ENCODE measurements at places on chromosomes 6 and 20.

GRCh38 chr6:4265740-4266139 lies 130.4 kb upstream of the ECI2 start:
- DNase-seq: no peak

DNA sequence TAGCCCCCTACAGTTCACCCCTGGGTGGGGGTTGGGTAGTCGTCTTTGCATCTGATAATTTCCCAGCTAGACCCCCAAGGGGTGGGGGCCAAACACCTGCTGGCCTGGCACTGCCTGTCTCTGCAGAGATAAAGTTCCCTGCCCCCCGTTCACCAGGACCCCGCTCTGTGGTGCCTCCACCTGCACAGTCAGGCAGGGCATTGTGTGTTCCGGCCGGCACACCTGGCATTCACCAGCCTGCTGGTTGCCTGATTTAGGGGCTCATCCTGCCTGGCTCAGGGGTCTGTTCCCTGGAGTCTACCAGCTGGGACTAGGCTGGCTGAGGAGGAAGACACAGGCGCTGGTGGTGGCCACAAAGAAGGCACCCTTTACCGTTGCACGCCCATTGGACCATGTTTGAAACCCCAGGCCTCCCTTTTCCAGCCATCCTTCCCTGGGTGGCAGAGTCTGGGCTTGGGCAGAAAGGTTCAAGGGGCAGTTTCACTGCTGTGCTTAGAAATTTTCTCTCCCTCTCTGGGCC lies 30.8 kb upstream of the SCRT2 start:
- DNase-seq: no peak

DNA sequence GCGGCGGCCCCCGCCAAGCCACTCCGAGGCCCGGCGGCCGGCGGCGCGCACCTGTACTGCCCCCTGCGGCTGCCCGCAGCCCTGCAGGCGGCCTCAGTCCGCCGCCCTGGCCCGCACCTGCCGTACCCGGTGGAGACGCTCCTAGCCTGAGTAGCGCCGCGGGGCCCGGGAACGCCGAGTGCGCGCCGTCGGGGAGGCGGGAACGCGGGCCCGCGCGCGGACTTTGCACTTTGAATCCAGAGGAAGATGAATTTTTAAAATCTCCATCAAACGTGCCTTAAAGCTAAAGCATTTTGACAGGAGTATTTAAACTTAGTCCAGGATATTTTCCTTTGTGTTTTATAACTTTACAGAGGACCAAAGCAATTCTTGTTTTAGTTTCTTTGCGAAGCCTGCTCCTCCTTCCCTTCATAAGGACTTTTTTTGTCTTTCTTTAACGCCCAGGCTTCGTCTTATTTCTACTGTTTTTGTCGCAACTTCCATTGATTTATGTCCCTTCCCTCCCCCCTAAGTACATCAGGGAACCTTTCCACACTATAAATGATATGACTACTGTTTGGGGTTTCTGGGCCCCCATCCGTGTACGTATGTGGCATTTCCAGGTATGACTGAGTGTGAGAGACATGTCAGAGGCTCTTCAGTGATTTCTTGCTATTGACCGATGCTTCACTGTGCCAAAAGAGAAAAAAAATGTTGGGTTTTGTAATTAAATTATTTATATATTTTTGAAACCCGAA lies 2.0 kb downstream of the FOXQ1 start:
- no peak for DNase-seq

DNA sequence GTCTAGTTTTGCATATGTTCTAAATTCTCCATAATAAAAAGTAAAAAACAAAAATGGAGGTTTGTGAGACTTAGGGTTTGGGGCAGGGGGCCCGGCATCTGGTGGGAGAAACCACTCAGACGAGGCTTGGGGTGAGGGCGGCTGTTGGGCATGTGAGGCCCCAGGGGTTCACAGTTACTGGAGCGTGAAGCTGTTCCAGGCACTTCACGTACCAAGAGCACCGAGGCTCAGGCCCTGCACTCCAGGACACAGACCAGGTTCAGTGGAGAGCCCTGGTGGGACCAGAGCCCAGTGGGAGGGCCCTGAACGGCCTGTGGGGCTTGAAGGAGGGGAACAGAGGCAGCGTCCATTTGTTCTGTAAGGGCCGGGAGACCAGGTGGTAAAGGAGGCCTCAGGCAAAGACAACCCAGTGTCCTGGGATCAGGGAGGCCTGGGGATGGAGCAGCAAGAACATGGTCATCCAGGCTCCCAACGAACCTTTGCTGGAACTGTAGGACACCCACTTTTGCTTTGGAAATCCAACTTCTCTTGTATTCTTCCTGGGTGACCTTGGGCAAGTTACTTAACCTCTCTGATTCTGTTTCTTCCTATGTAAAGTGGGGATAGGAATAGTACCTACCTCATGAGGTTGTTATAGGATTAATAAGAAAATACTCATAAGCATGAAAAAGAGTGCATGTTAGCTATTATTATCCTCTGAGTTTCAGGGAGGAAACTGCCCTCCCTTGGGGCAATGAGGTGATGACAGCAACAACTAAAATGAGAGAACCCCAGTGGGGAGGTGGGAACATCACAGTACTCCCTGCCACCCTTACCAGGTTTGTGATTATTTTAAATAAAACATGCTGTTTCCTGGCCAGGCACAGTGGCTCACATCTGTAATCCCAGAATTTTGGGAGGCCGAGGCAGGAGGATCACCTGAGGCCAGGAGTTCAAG lies 1.1 kb upstream of the FGD2 start:
- no peak for DNase-seq

- no peak for DNase-seq
Measured at GRCh38 chr6:37920667-37921066, 101.1 kb downstream of the ZFAND3 start.

GRCh38 chr6:159170333-159170672 lies 1.1 kb downstream of the FNDC1 start:
- no peak for DNase-seq

- no peak for DNase-seq
Measured at GRCh38 chr6:28090917-28091586, 10.7 kb downstream of the ZNF165 start.

DNA sequence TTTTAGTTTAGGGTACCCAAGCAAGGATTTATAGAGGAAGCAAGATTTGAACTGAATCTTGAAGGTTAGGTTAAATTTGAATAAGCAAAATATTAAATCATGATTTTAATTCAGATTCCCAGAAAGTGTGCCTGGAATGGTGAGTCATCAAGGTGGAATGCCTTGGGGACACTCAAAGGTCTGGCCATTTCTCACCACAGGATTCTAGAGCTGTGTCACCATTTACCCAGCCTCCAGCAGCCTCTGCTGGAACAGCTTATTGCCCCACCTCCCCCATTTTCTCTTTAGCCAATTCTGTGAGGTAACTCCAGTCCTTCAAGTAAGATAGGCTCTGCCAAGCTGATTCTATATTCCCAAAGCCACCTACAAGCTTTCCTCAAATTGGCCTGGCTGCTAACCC lies 181.4 kb downstream of the SIM1 start:
- DNase-seq: no peak

- DNase-seq: no peak
Measured at GRCh38 chr6:12490351-12490903, 200.3 kb downstream of the EDN1 start.

DNA sequence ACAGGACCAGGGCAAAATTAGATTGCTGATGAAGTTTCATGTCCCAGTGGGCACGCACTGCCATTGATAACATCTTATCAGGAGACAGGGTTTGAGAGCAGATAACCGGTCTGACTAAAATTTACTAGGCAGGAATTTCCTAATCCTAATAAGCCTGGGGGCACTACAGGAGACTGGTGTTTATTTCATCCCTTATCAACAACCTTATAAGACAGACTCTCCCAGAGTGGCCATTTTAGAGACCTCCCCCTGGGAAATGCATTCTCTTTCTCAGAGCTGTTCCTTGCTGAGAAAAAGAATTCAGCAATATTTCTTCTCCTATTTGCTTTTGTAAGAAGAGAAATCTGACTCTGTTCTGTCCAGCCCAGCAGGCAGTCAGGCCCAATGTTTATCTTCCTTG lies 423.4 kb upstream of the IMPG1 start:
- no peak for DNase-seq

GRCh38 chr6:113971741-113972140 lies 793 bp upstream of the HDAC2 start:
- DNase-seq: no peak

GRCh38 chr20:36035745-36036144 lies 67.4 kb downstream of the CNBD2 start:
- DNase-seq: no peak

- no peak for DNase-seq
Measured at GRCh38 chr6:168165891-168166290, 86.9 kb upstream of the FRMD1 start.

DNA sequence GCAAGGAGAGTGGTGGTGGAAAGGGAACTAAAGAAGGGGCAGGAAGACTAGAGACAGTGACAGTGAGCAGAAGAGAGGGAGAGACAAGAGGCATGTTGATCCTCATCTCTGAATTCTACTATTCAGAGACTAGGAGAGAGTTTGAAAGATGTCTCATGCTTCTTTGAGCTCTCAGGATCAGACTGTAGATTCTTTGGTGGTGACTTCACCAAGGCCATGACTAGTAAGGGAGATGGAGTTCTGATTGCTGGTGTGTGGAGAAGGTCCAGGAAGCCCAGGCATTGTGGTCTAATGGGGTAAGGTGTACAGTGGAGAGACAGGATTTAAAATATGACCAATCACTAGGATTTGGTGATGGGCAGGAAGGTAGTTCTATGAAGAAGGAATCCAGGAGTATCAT lies 713 bp downstream of the WFDC9 start:
- DNase-seq: no peak

DNA sequence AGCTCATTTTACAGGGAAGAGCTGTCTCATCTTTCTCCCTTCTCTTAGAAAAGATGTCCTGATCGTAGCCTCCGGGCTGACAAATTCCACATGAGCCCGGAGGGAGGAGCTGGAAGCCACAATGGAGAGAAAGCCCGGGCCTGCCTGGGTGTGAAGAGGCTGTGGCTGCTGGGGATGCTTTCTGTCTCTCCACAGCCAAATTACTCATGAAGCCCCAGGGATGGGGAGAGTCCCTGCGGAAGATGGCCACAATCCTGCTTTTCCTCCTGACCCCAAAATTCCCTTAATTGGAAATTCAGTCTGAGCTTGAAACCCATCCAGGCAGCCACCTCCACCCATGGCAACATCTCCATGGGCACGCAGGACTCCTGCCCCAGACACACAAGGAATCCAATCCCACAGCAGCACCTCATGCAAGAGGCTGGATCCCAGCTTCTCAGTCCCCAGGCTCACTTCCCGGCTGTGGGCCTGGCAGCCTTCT lies 32.4 kb downstream of the JPH2 start:
- DNase-seq: no peak

- no peak for DNase-seq
Measured at GRCh38 chr20:14838663-14839628, 501.5 kb upstream of the FLRT3 start.

DNA sequence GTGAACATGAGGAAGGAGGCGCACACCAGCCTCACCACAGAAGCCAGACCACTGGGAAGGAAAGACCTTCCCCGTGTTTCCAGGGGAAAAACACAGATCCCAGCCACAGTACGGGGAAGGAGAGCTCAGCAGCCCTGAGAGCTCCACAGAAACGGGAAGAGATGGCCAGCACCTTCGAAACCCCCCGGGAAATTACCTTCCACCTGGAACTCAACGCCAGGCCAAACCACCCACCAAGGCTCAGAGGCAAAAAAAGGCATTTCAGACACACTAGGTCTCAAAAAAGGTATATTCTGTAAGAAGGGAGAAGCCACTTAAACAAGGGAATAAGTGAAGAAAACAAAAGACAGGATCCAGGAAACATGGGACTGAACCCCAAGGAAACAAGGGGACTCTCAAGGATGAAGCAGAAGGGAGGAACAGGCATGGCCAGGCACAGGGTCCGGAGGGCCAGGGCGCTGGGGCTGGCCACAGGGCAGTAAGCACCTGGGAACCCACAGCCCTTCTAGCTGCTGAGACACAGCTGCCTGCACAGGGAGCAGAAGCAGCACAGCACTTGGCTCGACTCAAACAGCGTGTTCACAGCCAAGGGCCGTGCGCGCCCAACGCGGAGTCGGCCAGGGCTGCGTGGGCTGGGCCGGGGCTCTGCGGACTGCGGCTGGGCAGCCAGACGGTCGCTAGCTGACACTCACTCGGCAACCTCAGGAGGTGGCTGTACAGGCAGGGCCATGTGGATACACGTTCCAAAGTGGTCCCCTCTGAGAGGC lies 44.6 kb downstream of the TAF4 start:
- no peak for DNase-seq

GRCh38 chr6:38326837-38327236 lies 312.9 kb downstream of the BTBD9 start:
- DNase-seq: no peak

GRCh38 chr6:44094403-44095242 lies 32.6 kb downstream of the MRPL14 start:
- DNase-seq: no peak

DNA sequence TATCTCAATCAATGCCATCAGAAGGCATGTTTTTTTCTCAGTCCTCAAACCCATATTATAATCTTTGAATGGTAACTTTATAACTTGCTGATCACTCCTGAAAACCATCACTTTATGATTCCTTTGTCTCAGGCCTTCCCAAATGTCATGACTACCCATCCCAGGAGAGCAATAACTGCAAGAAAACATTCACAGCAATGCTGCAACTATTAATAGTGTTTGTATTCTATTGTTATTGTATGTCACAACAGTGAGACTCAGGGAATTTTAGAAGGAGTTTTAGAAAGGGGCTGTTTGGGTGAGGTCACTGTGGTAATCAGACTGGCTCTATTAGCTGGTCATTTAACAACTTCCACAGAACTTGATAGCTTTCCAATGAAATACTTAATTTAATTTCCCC lies 301.4 kb upstream of the TBX18 start:
- no peak for DNase-seq

DNA sequence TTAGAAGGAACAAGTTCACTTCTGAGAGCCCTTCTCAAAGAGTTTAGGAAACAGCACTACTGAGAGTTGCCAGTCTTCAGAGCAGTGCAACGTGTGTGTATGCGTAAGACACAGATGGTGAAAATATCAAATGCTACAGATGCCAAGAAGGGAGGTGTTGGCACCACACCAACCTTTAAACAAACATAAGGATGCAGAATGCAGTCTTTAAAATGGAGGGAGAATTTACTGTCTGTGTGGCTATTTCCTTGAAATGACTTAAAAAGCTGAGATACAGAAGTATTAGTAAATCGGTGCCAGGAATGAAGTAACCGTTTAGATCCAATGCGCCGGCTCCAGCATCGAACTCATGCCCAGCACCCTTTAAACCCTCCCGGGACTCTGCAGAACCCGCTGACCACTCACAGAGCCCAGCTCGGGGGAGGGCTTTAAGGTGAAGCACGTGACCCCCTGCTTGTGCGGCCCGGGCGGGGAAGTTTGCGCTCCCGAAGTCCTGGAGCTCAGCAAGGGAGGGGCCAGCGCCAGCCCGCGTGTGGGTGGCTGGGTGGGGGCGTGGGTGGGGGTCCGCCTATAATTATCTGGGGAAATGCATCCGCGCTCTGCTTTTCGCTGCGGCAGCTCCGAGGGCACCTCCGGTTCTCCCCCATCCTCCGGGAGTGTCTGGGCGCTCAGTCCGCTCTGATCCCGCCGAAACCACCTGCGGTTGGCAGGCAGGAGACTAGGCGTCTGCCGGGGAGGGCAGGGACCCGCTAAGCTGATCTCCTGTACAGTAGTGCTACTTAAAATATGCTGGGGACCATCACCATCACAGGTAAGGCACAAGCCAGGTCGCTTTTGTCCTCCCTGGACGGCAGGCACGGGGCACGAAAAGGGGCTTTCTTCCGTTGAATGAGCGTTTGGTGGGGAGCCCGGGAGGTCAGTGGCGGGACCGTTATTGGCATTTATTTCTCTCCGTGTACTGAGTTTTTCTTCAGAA lies 66.0 kb downstream of the ZBTB2 start:
- DNase-seq: no peak

Data from stimulated activated CD4-positive, alpha-beta T cell treated with anti-CD3 and anti-CD28 coated beads, Interleukin-1b, Interleukin-23, amount 100 ng/mL, for 1 hour (primary cell).